Neural crest cell (in vitro differentiated cells): ENCODE measurements at places on chromosomes 2 and 18. TPM values are rescaled to one million over a fixed set of nuclear protein-coding genes. Genes with fewer than 3 reads are reported as not detected.

GRCh38 chr2:69177063-69177771 lies 164.2 kb downstream of the ANTXR1 start:
- H3K4me1 ChIP-seq = peaks cover 15% of the 10 kb centered on the region
- no peak for DNase-seq
- H3K27ac ChIP-seq = no peak overlapping the region
- no peaks in the 10 kb centered on the region for H3K27me3 ChIP-seq
- no peak overlapping the region for H3K4me3 ChIP-seq

Gene SLC9A2
- total RNA-seq = 0.09 TPM in 1 of 2 replicates, not detected in the other

Gene CCDC150
- total RNA-seq = 29.0 and 31.8 TPM in 2 replicates

Gene UPP2
- total RNA-seq = not detected in 2 replicates

Gene DSG2
- 18.4 and 19.4 TPM in 2 replicates for total RNA-seq

- H3K36me3 ChIP-seq = no peaks in the 10 kb centered on the region
- no peak for DNase-seq
- H3K4me1 ChIP-seq = no peaks in the 10 kb centered on the region
- no peak overlapping the region for H3K27ac ChIP-seq
- no peaks in the 10 kb centered on the region for H3K27me3 ChIP-seq
- H3K4me3 ChIP-seq = no peak overlapping the region
Observed at GRCh38 chr2:188664416-188664815, 309.8 kb upstream of the COL3A1 start.

DNA sequence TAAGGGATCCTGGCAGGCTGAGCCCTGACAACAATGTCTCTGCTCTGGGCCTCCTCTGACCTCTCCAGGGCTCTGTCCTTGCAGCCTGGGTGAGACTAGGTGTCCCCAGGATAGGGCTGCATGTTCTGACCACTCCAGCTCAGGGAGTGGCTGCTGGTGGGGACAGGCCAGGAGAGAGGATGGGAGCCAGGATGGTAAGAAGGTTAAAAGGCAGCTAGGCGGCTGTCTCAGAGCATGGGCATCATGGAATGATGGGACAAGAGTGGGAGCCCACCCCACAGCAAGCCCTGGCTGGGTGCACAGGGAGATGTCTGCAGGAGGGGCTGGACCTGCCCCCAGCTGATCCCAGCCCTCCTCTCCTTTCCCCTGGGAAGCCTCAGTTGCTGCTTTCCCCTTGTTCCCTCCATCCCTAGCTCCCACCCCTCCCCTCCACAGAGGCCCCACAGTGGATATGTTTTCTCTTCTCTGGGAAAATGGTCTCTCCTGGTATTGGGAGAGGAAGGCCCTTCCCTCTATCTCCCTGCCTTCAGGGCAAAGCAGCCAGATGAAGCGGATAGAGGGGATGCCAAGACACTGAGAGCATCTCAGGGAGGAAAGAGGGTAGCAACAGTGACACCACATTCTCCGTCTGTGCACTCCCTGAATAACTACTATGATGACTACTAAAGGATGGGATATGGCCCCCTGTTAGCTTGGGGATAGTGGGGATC lies 334.3 kb downstream of the DYSF start:
- H3K27me3 ChIP-seq = no peaks in the 10 kb centered on the region
- no peak overlapping the region for H3K4me3 ChIP-seq
- H3K4me1 ChIP-seq = no peaks in the 10 kb centered on the region
- DNase-seq = no peak
- no peaks in the 10 kb centered on the region for H3K36me3 ChIP-seq

DNA sequence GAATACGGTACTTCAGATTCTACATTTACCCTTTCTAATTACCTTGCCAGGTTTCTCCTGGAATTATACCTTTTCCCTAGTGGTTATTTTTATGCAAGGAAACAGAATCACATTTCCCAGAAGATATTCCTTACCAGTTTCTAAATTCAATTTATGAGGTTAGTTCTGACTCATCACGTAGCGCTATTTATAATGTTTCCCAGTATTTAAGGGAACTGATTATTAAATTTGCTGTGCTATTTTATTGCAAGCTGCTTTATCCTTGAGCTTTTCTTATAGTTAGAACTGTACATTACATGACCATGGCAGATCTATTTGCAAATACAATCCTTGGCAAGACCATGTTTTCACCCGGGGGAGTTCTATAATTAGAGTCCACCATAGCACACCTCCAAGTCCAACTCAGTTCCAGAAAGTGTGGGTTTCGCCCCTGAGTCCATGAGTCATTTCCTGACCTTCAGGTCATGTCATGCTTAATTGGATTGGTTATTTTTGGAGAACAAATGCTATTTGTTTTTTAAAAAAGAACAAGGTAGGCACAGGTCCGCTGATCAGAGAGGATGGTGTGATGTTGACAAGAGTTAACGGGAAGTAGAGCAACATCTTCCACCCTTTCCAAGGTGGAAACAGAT lies 126.6 kb downstream of the ZNF532 start:
- H3K27me3 ChIP-seq = no peaks in the 10 kb centered on the region
- H3K27ac ChIP-seq = no peak overlapping the region
- H3K36me3 ChIP-seq = peaks cover 16% of the 10 kb centered on the region
- H3K4me1 ChIP-seq = peaks cover 9% of the 10 kb centered on the region

- no peak for DNase-seq
- peaks cover 20% of the 10 kb centered on the region for H3K4me1 ChIP-seq
- H3K36me3 ChIP-seq = peaks cover 2% of the 10 kb centered on the region
- H3K27ac ChIP-seq = no peak overlapping the region
- no peaks in the 10 kb centered on the region for H3K27me3 ChIP-seq
Observed at GRCh38 chr2:133503927-133504326, 64.3 kb downstream of the NCKAP5 start.
